ENCODE measurements at places on chromosomes 5 and 9.

- DNase-seq, result no peak
These were observed 50.4 kb downstream of the SHOC1 start for GRCh38 chr9:111744363-111744762.

DNA sequence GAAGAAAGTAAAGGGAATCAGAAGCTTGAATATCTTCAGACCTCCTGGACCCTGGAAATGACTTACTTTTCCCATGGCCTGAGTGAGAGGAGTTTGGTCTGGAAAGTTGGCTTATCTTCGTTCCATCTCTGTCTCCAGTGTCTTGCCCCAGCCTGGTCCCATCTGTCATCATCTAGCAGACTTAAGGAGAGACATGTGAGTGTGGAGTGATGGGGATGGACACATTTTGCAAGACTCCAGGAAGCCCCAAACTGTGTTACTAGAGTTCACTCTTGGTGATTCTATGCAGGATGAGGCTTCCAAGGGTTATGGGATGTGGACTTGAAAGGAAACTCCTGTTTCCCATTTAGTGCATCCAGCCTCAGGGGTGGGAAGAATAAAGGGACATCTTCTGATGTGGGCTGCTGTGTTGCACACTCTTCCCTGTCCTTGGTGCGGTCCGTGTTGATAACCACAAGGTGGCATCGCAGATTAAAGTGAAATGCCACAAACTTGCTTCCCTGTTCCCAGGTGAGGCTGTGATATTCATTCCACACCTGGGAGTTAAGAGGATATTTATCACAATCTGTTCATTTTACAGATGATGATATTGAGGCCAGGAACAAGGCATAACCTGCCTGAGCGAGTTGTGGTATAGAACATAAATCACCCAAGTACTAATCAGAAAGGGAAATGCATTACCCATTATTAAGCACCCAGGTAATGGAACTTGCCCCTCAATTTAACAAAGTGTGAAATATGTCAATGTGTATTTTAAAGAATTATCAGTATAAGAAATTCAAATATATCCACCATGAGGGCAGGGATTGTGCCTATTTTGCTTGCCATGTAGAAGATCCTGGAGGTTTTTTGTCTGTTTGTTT lies 269.9 kb upstream of the PAPPA start:
- no peak for DNase-seq

DNA sequence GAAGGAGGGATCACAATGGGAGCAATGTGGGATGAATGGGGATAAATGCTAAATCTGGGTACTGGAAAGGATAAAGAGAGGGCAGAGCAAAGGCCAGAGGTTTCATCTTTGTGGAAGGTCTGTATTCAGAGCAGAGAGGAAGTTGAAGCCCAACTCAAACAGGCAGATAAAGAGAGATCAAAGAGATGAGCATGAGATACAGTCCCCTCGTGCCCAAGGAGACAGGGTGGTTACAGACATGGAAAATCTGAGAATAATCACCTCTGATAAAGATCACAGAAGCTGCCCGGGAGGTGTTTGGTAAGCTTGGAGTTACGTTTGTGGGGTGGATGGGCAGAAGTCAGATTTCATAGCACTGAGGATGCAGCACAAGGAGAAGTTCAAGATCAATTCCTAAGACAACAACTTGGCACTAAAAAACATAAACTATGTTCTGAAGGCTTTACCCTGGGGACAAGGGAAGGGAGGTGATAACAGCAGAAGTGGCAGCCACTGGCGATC lies 459 bp upstream of the ERAP2 start:
- DNase-seq, result no peak

- DNase-seq, result no peak
These were observed 55.1 kb upstream of the PHYKPL start for GRCh38 chr5:178287791-178288105.

- no peak for DNase-seq
These were observed 24.9 kb downstream of the TAS2R1 start for GRCh38 chr5:9605041-9605838.

- DNase-seq, result no peak
These were observed 166.0 kb downstream of the DAB2IP start for GRCh38 chr9:121817476-121817875.

DNA sequence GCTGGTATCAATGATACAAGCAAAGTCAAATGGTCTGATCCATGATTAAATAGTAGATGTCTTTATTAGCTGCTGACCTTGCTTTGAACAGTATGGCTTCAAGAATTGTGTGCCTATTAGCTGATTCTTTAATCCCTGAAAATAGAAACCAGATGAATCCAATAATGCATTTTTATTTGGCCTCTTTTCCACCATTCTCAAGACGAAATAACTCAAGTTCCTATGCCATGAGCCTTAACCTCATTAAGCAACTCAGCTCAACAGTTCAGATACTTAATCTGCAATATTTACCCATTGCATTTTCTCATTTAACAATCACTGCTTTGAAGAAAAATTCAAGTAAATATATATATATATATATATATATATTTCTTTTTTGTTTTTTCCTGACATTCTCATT lies 588.6 kb upstream of the MEF2C start:
- no peak for DNase-seq

DNA sequence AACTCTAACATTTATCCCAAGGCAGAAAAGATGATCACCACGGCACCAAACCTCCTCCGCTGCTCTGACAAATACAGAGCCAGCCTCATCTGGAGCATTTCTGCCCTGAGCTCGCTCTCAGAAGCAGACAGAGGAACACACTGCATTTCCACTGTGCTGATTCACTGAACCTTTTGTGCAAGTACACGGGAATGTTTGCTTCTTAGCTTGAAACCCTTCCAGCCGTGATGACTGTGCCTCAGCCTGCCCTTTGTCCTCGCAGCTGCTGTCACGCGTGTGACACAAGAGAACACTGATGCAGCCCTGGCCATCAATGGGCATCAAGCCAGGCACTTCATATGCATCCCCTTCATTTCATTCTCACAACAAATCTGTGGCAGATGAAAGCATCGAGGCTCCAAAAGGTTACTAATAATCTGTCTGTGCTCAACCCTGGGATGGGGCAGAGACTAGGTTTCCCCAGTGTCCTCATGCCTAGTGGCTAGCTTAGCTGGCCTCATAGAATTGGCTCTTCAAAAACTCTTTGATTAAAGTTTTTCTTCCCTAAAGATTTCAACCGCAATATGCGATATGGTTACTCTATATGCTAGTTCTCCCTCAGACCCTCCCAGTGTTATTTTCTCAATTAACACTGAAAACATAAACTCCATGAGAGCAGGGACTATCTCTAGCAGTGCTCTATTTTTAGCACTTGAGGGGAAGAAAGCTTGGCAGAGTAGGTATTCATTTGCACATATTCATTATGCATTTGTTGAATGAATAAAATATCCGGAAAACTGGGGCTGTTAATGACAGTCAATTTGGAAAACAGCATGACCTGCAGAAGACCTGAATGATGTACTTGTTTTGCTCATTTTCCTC lies 7.3 kb downstream of the CDC14B start:
- no peak for DNase-seq

- no peak for DNase-seq
These were observed 28.8 kb downstream of the FRMD3 start for GRCh38 chr9:83509402-83509801.

- DNase-seq, result no peak
These were observed 72.0 kb upstream of the IL12B start for GRCh38 chr5:159402311-159402710.

- DNase-seq, result no peak
These were observed 207.8 kb upstream of the MAP3K1 start for GRCh38 chr5:56607551-56607950.

DNA sequence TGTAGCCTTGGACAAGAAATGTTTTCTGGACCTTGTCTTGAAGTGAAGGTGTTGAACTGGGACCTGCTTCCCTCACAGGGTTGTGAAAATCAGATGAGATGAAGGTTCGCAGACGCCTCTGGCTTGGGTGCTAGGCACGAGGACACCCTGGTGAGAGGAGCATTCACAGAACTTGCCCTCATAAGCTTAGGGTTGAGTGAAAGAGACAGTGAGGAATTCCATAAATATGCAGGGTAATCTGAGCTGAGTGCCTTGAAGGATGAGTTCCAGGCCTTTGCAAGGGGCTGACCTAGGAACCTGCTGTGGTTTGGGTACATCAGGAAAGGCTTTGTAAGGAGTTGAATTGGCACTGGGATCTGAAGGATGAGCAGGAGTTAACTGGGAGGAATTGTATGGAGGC lies 75.7 kb upstream of the SAP30L start:
- DNase-seq, result no peak

GRCh38 chr5:109370343-109370742 lies 39.4 kb downstream of the PJA2 start:
- DNase-seq, result no peak

DNA sequence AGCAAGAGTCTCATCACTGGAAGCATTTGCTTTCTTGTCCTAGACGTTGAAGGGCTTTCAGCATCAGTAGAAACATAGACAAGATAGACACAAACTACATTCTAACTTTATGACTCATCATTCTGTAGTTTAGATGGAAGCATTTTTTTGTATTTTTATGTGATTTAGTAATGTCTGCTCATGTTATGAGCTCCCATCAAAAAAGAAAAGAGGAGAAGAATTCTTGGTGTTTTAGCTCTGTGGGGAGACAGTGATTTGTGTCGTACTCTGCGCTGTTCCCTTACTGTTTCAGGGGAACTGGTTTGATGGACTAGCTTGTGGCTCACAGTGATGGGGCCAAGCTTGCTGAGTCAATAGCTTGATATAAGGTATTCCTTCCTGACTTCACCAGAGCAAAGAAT lies 159.2 kb upstream of the WWC1 start:
- no peak for DNase-seq

- no peak for DNase-seq
These were observed 40.3 kb downstream of the CSF1R start for GRCh38 chr5:150046031-150046430.

Measured in GM13977 (cell line).